ENCODE measurements at places on chromosomes 2 and 18. TPM values are rescaled to one million over a fixed set of nuclear protein-coding genes. Genes with fewer than 3 reads are reported as not detected.

The SP5 gene
- total RNA-seq, result not detected

The PSMA8 gene
- not detected for total RNA-seq

The SAG gene
- total RNA-seq, result not detected

The PUM2 gene
- 30.1 TPM for total RNA-seq

The FOXI3 gene
- total RNA-seq, result not detected

The ZSWIM2 gene
- total RNA-seq, result 0.09 TPM

The GLS gene
- 332 TPM for total RNA-seq

The REG1B gene
- not detected for total RNA-seq

The TMEM200C gene
- total RNA-seq, result 0.14 TPM

The ABCB11 gene
- not detected for total RNA-seq

The CIDEA gene
- total RNA-seq, result not detected

The DQX1 gene
- not detected for total RNA-seq

The LOXHD1 gene
- total RNA-seq, result not detected

The LOXL3 gene
- 57.5 TPM for total RNA-seq

The DHRS9 gene
- 0.09 TPM for total RNA-seq

The NEURL3 gene
- total RNA-seq, result not detected

The MATN3 gene
- 1.5 TPM for total RNA-seq

The UGT1A5 gene
- total RNA-seq, result not detected

The INO80D gene
- 4.2 TPM for total RNA-seq

The KRTCAP3 gene
- total RNA-seq, result 0.18 TPM

The INHBB gene
- total RNA-seq, result 0.09 TPM

The TLX2 gene
- total RNA-seq, result not detected

The MAPK4 gene
- not detected for total RNA-seq

The CDH2 gene
- total RNA-seq, result 33.7 TPM

The DYNAP gene
- total RNA-seq, result not detected

The SUCLG1 gene
- total RNA-seq, result 44.8 TPM

The ELP2 gene
- total RNA-seq, result 281 TPM

The NGEF gene
- 0.74 TPM for total RNA-seq

The MARCHF4 gene
- total RNA-seq, result 0.28 TPM

The C2orf74 gene
- 14.6 TPM for total RNA-seq

The HOXD8 gene
- total RNA-seq, result 1.6 TPM

The DPYSL5 gene
- total RNA-seq, result not detected

The POTEI gene
- total RNA-seq, result under 0.01 TPM

The CNTNAP5 gene
- not detected for total RNA-seq

The ANXA4 gene
- 87.0 TPM for total RNA-seq

The SNORC gene
- 0.92 TPM for total RNA-seq

The CNGA3 gene
- total RNA-seq, result not detected

The EGR4 gene
- not detected for total RNA-seq

The EPB41L3 gene
- 10.1 TPM for total RNA-seq

The ZCCHC2 gene
- total RNA-seq, result 3.0 TPM

The CYS1 gene
- total RNA-seq, result 2.0 TPM

The MERTK gene
- 0.14 TPM for total RNA-seq

The ARHGAP25 gene
- total RNA-seq, result 0.14 TPM

The MOGAT1 gene
- total RNA-seq, result not detected

The EML6 gene
- total RNA-seq, result 1.8 TPM

The XRCC5 gene
- total RNA-seq, result 190 TPM

The RESP18 gene
- not detected for total RNA-seq

The SRSF7 gene
- 121 TPM for total RNA-seq

The CFC1 gene
- total RNA-seq, result not detected

The CCDC74A gene
- 11.5 TPM for total RNA-seq

The ID2 gene
- 461 TPM for total RNA-seq

The RHBDD1 gene
- 22.8 TPM for total RNA-seq

The VSNL1 gene
- total RNA-seq, result not detected

The FRZB gene
- 0.09 TPM for total RNA-seq

The MOB4 gene
- total RNA-seq, result 23.3 TPM

The GPAT2 gene
- total RNA-seq, result 2.3 TPM

Data from smooth muscle cell of bladder (primary cell).